ENCODE measurements at places on chromosomes 5 and 9.

- DNase-seq = no peak
Observed at GRCh38 chr5:148186248-148187003, 16.4 kb upstream of the SPINK6 start.

GRCh38 chr5:155919126-155919525, 407.8 kb upstream of the SGCD start:
- no peak for DNase-seq

DNA sequence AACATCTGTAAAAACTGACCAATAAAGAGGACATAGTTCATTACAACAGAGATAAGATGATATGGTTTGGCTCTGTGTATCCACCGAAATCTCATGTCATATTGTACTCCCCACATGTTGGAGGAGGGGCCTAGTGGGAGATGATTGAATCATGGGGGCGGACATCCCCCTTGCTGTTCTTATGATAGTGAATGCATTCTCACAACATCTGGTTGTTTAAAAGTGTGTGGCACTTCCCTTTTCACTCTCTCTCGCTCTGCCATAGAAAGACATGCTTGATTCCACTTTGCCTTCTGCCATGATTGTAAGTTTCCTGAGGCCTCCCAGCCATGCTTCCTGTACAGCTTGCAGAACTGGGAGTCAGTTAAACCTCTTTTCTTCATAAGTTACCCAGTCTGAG, 292.8 kb downstream of the SLF1 start:
- DNase-seq = no peak

DNA sequence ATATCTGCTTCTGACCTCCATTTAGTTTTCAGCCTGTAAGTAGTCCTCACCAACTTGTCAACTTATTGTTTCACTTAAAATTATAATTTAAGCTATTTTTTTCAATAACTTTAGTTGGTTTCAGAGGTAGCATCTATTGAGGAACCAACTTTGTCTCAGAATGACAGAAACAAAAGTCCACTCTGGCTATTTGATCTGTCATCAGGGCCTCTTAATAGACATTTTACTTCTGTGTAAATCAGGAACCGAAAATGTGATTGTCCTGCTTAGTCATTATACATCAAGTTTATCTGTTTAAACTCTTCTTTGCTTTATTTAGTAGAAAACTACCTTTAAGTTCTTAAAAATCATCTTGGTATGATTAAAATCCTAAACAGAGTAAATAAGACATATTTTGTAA, 820.8 kb upstream of the EDIL3 start:
- DNase-seq = no peak

GRCh38 chr9:136120438-136120844, 1.8 kb upstream of the TMEM250 start:
- DNase-seq = no peak

DNA sequence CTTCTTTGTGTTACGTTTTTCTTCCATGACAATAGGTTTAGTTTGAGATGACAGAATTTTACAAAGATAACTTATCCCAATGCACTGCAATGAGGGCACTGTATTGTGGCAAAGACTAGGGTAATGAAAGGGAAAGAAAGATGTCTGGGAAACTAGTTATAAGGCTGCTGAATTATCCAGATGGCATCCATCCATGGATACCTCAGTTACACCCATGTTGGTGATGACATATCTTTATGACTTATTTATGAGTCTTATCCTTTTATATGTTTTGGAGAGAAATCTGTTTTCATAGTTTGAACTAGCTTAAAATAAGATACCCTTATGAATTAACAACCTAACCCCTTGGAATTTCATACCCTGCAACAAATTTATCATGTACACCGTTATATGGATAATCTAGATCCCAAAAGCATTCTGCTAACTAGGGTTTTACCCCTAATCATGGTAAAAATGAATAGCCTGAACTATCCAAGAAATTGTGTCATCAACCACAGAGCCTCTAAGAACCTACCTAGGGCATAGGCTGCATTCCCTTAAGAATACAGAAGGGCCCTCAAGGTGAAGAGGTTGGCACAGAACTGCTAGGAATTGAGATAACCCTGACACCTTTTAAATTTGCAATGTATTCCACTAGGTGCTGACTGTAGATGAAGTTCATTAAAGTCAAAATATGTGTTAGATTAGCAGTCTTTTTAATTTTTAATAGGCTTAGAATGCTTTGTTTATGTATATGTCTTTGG, 49.5 kb upstream of the RORB start:
- no peak for DNase-seq

- no peak for DNase-seq
Observed at GRCh38 chr5:81006947-81007636, 46.9 kb downstream of the RASGRF2 start.

GRCh38 chr5:77443670-77444069, 48.4 kb downstream of the WDR41 start:
- no peak for DNase-seq

DNA sequence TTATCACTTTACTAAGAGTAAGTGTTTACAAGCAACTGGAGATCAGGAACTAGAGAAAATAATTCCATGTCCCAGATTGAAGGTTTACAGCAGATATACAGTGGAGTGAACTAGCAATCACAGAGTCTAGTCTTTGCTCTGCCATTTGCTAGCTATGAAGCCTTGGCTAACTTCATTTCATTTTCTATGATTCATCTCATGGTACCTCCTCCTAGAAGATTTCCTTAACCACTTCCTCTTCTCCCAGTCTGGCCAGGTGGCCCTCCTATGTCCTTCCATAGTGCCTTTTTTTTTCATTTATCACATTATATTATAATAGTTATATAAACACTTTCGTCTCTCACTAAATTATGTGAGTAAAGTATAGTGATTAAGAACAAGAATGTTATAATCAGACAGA, 52.1 kb downstream of the GRIA1 start:
- DNase-seq = no peak

DNA sequence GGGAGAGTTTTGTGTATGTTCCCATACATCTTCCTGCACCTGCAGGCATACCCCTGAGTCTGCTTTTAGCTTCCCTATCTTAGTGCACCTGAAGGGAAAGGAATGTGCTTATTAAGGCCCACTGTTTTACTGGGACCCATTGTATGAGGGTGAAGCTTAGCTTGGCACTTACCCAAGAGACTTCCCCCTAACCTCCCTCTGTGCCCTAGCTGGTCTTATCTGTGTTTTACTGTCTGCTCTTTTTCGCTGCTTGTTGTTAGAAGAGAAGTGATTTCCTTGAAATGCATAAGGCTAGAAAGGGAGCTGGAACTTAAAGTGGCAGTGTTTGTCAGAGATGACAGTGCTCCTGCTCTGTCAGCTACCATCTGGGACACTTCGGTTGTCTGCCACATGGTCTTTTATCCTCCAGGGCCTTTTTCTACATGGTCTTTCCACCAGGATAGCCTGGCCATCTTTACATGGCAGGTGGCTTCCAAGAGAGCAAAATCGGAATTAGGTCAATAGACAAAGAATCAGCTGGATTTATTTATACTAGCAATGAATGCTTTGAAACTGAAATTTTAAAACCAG, 122.5 kb upstream of the SLC44A1 start:
- DNase-seq = no peak

- DNase-seq = no peak
Observed at GRCh38 chr5:92775711-92776615, 805.1 kb downstream of the NR2F1-AS1 start.

- no peak for DNase-seq
Observed at GRCh38 chr9:14989811-14990210, 79.6 kb upstream of the FREM1 start.

GRCh38 chr9:114178756-114179450, 23.6 kb downstream of the COL27A1 start:
- DNase-seq = no peak

DNA sequence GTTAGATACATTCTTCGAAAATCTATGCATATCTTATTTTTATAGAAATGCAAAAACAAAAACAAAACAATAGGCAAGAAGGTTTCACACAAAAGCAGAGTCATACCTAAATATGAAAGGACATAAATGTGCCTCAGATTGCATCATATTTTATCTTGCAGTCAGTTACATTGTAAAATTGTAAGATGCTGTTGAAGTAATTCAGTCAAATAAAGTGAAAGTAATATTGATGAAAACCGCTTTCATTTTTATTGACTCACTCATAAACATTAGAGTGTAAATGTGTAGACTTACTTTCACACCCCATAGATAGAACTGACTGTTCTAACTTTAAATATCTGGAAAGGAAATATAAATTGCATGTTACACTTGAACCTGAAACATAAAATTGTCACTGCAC, 931.5 kb upstream of the NUDT12 start:
- DNase-seq = no peak

DNA sequence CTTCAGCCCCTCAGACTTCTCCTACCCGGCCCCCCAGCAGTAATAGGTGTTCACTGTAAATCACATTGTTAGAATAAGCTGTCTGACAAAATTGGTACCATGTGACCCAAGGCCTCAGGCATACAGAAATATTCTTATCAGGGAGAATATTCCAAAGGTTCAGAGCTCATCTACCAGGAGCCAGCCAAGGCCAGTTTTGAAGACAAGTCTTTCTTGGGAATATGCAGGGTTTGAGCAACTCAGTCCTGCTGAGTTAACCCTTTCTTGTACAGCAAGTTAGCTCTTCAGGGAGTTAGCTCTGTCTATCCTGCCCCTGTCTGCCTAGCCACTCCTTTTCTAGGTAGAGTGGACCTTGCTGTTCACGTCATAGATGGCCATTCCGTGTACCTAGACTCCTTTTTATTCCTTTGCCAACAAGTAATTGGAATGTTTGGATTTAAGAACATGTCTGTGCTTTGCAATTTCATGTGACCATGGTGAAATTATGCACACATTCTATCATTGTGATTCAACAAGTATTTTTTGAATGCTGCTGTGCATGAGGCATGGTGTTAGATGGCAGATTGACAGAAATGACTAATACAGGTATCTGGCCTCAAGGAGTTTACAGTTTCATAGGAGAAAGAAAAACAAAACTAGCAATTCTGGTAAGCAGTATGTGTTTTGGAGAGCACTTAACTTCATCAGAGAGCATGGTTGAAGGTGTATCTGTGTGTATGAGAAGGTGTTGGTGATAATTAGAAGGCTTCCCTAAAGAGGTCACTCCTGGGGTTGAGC, 22.6 kb downstream of the TGFBR1 start:
- DNase-seq = no peak

DNA sequence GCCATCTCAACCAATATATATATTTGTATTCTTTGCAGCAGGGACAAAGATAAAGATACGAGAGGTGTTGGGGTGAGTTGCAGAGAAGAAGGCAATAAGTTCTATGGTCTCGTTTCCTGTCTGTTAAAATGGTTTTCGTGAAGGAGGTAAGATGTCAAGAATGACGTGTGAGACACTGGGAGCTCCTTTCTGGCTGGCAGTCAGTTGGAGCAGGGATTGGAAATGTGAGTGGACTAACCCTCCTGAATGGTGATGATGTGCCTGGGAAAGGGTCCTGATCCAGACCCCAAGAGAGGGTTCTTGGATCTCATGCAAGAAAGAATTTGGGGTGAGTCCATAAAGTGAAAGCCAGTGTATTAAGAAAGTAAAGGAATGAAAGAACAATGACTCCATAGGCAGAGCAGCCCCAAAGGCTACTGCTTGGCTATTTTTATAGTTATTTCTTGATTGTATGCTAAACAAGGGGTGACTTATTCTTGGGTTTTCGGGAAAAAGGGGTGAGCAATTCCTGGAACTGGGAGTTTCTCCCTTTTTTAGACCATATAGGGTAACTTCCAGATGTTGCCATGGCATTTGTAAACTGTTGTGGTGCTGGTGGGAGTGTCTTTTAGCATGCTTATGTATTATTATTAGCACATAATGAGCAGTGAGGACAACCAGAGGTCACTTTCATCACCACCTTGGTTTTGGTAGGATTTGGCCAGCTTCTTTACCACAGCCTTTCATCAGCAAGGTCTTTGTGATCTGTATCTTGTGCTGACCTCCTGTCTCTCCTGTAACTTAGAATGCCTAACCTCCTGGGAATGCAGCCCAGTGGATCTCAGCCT, 53.7 kb downstream of the SPATA31C2 start:
- no peak for DNase-seq

DNA sequence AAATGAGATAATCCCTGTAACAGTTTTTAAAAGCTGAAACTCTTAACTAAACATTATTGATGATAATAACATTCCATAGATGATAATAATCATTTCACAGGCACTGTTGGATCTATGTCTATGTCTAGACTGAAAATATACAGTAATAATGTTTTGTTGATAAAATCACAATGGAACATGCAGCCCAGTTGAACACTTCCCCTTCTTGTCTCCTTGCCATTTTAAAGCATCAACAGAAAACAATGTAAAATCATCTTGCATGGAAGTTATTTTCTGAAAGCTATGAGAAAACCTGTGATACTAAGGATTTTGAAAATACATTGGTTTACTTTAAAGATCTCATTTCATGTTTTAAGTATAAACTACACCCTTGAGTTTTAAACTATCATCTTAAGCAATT, 1.9 kb downstream of the GAPT start:
- no peak for DNase-seq

DNA sequence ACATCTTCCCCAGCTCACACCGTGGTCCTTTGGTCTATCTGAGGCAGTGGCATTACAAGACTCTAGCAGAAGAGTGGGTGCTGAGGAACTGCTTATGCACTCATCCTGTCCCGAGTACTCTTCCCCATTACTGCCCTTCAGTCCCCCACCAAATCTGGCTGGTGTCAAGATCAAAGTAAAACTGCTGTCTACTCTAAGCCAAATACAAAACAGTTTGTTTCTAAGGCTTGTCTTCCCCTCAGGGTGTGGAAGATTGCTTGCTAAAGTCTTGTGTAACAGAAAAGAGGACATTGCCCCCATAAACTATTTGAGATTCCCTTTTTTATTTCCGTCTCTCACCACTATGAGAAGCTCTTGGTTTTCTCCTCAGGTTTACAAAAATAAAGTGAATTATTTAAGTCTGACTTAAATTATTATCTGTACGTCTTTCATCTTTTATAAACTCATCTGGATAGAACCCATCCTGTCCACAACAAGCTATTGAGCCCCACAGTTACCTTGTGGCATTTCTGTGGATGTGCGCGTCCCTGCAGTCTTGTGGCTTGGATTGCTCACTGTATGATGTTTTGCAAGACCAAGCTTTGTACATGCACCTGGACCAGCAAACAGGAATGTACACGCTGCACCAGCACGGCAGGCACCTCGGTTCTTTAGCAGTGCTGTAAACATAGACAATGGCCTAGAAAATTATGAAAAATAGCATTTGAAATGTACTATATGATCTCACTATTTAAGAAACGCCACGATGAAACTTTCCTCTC, 61.0 kb downstream of the CYSTM1 start:
- no peak for DNase-seq

- no peak for DNase-seq
Observed at GRCh38 chr5:60797482-60798153, 46.5 kb downstream of the ELOVL7 start.
